Activated CD8-positive, alpha-beta memory T cell treated with anti-CD3 and anti-CD28 coated beads for 4 hours (primary cell): ENCODE measurements at places on chromosomes 2 and 18.

DNA sequence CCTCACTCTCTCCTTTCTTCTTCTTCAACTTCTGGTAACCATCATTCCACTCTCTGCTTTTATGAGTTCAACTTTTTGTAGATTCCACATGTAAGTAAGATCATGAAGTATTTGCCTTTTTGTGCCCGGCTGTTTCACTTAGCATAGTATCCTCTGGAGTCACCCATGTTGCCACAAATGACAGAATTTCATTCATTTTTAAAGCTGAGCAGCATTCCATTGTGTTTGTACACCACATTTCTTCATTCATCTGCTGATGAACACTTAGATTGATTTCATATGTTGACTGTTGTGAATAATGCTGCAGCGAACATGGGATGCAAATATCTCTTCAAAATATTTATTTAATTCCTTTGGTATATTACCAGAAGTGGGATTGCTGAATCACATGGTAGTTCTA, 133.6 kb upstream of the ERBB4 start:
- no peak for DNase-seq

GRCh38 chr2:113209011-113209645, 35.4 kb downstream of the PSD4 start:
- DNase-seq, result no peak

DNA sequence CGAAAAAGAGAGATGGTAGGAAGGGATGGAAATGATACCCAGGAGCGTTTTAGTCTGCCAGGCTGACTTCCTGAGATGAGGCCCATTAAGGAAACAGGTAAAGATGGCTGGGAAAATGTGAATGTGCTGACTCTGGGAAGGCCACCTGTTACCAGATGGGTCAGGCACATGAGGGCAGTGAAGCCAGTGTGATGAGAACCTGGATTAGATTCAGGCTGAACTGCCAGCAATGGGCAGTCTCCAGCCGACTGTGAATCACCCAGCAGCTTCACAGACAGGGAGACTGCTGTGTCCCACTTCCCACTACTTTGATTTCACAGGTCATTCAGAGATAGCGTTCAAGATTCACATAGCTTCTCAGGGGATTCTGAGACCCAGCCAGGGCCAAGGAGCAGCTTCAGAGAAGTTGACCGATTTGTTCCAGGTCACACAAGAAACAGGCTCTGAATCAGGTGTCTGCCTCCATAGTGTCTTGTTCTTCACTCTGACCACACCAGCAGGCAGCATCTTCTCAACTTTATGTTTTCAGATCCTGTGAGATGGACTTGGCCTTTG, 26.4 kb downstream of the CAPN13 start:
- no peak for DNase-seq

- no peak for DNase-seq
Observed at GRCh38 chr2:133438026-133438425, 130.2 kb downstream of the NCKAP5 start.

GRCh38 chr2:238567996-238568395, 141.3 kb downstream of the ASB1 start:
- DNase-seq, result no peak

DNA sequence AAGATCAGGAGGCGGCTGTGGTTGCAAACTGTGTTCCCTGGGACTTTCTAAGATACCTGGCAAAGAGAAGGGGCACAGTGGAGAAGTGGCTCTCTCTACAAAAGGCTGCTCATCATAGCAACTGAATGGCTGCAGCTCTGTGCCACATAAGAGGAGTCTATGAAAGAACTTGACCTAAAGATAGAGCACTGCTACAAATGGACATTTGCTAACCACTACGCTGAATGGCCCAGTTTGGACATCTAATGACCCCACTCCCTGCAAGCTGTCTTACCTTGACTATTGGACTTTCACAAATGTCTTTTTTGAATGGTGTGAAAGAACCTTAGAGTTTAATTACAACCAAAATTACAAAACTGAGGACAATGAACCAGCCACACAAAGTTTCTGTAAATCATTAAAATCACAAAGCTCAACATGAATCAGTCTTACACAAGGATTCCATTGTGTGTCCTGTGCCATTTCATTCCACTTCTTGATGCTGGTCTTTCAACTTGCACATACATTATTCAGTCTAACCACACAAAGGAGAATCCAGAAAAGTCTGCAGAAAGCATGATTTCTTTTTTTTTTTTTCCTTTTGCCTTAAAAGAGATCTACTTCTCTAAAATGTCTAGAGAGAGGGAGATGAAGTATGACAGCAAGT, 154.0 kb downstream of the LAMA1 start:
- no peak for DNase-seq

DNA sequence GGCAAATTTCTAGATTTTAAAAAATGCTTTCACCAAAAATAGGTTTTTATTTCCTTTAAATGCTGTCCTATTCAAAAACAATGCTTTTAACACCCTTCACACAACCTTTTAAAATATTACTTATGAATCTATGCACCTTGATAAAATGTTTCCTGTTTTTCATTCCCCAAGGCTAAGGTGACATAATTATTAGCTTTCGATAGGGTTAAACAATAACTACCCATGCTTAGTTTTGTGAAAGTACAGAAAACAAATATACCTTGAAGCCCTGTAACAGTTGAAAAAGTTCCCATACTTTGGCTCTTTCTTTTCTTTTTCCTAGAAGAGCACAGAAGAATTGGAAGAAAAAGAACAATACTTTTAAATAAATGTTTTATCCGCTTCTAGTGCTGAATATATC, 54.9 kb upstream of the ITPRID2 start:
- DNase-seq, result no peak

DNA sequence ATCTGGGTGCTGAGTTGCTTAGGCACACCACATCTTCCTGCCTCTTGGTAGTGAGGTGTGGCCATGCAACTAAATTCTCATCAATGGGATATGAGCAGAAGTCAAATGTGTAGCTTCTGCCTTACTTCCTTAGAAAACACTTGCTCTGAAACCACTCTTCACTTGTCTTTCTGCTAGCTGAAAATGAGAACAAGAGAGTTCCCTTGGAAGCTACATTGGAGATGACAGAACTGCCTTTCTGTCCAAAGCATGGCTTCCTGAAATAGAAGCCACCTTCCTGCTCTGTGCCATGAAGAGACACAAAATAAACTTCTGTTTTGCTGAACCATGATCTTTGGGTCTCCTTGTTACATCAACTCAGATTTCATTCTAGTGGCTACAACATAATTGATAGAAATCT, 659.9 kb downstream of the IRS1 start:
- DNase-seq, result no peak
